ENCODE measurements at places on chromosomes 7 and 10.
A peak's percentile ranks its signal among the peaks of the same experiment; 100 is the strongest.

GRCh38 chr7:143286522-143286890, 1.6 kb upstream of the CASP2 start:
- no peak for DNase-seq

- no peak for DNase-seq
Measured at GRCh38 chr10:34940436-34940835, 125.3 kb upstream of the PARD3 start.

DNA sequence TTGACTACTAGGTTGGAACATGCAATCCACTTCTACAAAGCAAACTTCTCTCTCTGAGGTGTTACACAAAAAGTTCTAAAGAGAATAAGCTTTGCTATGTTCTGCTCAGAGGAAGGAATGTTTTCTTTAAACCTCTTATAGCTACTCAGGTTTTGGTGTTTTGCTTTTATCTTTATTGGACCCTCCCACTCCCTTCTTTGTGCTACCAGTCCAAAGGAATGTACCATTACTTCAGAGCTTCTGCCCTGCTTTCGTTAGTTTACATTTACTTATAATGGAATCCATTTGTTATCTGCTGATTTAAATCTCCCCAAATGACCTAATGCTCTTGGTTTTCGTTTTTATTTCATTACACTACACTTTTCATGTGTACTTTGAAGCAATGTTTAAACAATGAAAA, 154.9 kb downstream of the ATE1 start:
- DNase-seq: no peak

DNA sequence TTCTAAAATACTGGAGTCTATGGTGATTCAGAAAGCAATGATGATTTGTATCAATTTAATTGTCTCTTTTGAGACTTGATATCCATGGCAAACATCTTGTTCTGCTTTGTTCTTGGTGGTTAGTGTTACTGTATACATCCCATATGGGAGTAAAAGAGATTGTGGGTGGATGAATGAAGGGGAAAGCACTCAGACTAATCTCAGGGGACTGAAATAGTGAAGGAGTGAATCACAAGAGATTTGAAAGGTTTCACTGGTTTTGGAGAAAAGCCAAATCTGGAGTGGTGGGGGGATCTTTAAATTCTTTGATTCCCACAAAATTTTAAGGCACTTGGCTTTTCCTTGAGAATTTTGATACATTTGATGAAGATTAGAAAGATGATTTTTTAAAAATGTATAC, 369.4 kb downstream of the INHBA start:
- DNase-seq: no peak

DNA sequence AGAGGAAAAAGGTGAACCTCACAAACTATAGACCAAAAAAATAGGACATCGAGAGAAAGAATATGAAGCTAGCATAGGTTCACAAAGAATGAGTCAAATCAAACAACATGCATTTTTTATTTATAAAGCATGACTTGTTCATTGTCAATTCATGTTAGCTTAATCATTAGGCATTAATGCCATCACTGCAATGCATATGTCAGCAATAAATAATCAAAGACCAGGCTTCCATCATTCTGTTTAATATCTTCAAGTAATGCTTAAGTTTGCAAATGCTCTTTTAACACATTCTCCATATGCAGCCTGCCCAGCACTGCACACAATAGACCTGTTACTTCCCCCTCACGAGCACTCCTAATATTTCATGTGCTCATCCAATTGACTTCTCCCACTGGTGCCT, 8.9 kb upstream of the MAGI2 start:
- no peak for DNase-seq

- DNase-seq: no peak
Measured at GRCh38 chr7:91310830-91311460, 46.7 kb downstream of the FZD1 start.

- no peak for DNase-seq
Measured at GRCh38 chr10:7547829-7548228, 118.9 kb downstream of the ITIH5 start.

DNA sequence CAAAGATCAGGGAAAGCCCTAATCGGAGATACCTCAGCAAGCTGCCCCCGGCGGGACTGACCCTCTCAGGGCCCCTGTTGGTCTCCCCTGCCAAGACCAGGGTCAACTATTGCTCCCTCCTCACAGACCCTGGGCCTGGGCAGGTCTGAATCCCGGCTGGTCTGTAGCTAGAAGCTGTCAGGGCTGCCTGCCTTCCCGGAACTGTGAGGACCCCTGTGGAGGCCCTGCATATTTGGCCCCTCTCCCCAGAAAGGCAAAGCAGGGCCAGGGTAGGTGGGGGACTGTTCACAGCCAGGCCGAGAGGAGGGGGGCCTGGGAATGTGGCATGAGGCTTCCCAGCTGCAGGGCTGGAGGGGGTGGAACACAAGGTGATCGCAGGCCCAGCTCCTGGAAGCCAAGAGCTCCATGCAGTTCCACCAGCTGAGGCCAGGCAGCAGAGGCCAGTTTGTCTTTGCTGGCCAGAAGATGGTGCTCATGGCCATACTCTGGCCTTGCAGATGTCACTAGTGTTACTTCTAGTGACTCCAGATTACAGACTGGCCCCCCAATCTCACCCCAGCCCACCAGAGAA, 24.1 kb downstream of the TBATA start:
- DNase-seq: no peak

- DNase-seq: no peak
Measured at GRCh38 chr10:987620-987869, 689 bp upstream of the GTPBP4 start.

DNA sequence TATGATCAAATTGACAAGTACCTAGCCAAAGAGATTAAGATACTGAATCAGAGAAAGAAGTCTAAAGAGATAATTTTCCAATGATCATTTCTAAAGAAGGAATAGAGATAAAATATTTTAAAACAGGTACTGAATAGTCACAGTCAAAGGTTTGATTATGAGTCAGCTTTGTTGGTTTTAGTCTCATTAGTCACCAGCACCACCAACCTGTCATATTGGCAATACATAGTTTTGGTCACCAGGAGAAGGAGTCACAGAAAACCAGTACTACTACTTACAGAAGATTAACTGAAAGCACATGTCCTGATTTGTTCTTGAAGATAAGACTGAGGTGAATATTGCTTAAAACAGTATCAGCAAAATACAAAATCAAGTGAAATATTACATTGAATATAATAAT, 34.6 kb downstream of the ZEB1 start:
- no peak for DNase-seq

DNA sequence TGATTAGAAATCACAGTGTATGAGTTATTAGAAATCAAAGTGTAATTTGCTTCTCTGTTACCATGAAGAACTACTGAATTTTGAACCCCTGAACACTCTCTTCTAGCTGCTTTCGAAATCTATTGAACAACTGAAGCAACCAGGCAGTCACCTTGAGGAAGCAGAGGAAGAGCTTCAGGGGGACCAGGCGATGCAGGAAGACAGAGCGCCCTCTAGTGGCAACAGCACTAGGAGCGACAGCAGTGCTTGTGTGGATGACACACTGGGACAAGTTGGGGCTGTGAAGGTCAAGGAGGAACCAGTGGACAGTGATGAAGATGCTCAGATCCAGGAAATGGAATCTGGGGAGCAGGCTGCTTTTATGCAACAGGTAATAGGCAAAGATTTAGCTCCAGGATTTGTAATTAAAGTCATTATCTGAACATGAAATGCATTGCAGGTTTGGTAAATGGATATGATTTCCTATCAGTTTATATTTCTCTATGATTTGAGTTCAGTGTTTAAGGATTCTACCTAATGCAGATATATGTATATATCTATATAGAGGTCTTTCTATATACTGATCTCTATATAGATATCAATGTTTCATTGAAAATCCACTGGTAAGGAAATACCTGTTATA, 170.7 kb downstream of the HDAC9 start:
- peak; percentile 82 for DNase-seq

GRCh38 chr7:37371755-37372154, 76.9 kb downstream of the ELMO1 start:
- no peak for DNase-seq

DNA sequence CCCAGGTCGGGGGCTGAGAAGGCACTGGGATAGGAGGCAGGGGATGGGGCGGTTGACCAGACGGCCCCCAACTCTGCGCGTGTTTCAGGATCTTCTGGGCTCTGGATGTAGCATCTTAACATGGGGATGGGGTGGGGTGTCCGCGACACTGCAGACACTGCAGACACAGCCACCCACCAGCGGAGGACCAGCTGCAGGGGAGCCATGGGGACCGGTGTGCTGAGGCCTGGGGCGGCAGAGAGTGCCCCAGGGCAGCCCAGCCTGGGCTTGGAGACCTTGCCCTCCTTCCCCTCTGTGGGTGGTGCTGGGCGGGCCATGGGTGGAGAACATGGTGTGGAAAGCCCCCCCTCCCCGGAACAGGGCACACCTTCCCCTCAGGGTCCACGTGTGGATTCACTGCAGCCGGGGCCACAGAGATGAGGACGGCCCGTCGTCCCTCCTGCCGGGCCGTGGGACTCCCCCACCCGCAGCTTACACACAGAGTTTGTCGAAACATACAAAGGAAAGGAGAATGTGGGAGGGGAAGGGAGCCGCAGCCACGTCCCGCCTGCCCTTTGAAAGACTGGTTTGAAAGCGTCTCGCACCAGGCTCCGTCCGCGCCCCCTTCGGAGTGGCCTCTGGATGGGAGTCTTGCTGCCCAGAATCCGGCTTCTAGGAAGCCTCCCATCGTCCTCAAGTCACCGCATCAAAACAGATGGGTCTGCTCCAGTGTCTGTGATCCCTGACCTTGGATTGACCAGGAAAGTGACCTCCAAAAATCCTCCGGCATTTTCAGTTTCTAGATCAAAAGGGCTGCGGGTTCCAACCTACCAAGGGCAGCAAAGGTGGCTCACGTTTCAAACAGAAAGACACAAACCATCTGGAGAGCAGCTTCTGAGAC, 91.5 kb upstream of the TCERG1L start:
- no peak for DNase-seq

- no peak for DNase-seq
Measured at GRCh38 chr7:110373416-110373815, 717.5 kb upstream of the LRRN3 start.

GRCh38 chr7:145543242-145543641, 573.4 kb upstream of the CNTNAP2 start:
- DNase-seq: no peak

DNA sequence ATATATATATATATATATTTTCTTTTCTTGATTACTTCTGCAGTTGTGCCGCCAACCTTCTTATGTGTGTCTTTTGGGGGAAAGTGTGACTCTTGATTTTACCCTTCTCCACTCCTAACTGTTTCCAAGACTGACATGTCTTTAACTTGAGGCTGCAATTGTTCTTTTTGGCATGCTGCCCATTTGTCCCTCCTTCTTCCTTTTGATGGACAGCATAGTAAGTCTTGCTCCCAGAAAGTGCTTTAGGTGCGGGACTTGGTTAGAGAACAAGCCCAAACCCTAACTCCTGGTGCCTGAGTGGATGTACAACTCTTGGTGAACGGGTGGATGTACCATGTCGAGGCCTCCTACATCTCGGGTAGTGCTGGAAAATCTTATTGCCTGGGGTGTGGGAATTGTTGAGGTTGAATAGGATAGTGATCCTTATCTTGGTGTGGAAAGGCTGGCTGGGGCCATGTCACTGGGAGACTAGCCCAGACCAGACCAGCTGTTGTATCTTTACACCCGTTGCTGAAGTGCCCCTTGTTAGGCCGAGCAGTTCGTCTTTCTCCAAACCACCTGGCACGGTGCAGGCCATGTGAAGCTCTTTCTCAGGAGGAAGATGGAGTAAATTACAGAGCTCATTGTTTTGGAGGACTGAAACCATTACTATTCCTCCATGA, 16.3 kb downstream of the TCF7L2 start:
- no peak for DNase-seq

- peak; percentile 40 for DNase-seq
Measured at GRCh38 chr10:48551861-48552591, 52.8 kb downstream of the ARHGAP22 start.

- DNase-seq: no peak
Measured at GRCh38 chr7:156554488-156554887, 86.1 kb upstream of the RNF32 start.

DNA sequence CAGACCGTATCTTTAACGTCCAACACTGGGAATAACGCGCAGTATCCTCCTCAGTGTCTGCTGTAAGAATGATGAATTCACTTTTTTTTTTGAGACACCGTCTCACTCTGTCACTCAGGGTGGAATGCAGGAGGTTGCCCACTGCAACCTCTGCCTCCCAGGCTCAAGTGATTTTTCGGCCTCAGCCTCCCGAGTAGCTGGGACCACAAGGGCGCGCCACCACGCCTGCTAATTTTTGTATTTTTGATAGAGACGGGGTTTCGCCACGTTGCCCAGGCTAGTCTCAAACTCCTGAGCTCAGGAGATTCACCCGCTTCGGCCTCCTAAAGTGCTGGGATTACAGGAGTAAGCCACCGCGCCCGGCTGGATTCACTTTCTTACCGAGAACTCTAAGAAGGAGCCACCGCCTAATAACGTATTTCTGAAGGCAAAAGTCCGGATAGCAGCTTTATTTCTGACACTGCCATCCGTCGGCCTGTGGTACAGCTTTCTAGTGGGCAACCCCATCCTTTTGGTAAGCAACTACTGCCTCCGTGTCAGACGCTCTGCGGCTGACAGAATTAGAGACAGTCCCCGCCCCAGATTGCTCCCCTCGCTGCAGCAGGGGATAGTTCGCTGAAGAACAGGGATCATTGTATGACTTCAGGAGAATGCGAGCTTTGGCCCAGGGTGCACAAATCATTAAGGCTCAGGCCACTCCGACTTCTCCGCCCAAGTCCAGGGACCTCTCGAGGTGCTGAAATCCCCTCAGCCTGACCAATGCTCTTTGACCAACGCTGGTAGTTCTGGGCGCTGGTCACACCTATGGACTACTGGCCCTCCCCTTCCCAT, 662 bp downstream of the POLR3A start:
- DNase-seq: peak; percentile 41

- no peak for DNase-seq
Measured at GRCh38 chr7:155505422-155505793, 41.0 kb downstream of the CNPY1 start.

GRCh38 chr7:76261329-76261728, 41.1 kb upstream of the HSPB1 start:
- no peak for DNase-seq

GRCh38 chr10:21020545-21020944, 123.4 kb upstream of the NEBL start:
- peak; percentile 62 for DNase-seq

DNA sequence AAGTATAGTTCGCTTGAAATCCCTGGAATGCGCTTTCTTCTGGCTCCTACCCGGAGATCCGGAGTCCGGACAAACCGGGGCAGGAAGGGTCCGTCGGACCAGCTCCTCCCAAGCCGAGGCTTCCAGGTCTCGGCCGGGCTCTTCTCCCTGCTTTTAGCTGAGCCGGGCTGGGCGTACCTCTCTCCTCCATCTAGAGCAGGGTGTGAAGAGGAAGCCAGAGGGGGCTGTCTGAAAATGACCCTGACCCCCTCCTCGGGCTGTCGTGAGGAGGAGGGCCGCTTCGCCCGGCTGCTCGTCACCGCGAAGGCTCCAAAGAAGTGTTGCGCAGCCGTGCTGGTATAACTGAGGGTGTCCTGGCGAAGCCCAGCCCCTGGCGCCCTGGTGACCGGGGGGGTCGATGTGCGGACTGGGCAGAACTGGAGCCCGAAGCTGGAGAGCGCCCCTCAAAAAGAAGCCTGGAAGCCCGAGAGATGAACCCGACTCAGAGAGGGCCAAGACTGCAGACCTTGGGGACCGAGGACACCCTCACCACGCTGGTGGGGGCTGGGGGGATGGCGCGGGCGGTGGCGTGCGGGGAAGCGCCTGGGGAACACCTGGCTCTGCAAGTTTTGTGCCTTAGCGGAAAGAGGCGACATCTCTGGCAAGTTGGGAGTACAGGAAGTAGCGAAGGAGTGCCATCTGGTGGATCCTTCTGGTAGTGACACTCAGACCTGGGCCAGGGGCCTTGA, 5.7 kb downstream of the KAZALD1 start:
- peak; percentile 89 for DNase-seq

- DNase-seq: no peak
Measured at GRCh38 chr10:126439942-126440341, 51.7 kb upstream of the ADAM12 start.

- DNase-seq: no peak
Measured at GRCh38 chr7:147279514-147279913, 1162.9 kb downstream of the CNTNAP2 start.

Measured in stimulated activated CD8-positive, alpha-beta memory T cell treated with anti-CD3 and anti-CD28 coated beads, Interleukin-4, amount 100 ng/mL, for 48 hours (primary cell).